GM12891 (cell line): ENCODE measurements at places on chromosomes 4 and X.

DNA sequence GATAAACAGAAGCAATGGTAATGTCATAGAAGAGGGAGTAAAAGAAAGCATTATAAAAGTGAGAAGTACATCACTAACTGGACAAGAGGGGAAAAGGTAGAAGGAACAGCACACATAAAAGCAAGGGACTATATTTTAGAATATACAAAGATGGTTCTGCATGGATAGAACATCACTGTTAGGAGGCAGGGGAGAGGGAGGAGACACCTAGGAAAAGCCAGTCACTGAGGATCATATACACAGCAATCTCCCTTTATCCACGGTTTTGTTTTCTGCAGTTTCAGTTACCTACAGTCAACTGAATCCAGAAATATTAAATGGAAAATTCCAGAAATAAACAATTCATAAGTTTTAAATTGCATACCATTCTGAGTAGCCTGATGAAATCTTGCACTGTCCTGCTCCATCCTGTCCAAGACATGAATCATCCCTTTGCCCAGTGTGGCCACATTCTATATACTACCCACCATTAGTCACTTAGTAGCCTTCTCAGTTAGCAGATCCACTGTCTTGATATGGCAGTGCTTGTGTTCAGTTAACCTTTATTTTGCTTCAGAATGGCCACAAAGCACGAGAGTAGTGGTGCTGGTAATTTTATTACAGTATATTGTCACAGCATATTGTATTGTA is 74.2 kb downstream of the PPA2 start:
- no peak for DNase-seq

DNA sequence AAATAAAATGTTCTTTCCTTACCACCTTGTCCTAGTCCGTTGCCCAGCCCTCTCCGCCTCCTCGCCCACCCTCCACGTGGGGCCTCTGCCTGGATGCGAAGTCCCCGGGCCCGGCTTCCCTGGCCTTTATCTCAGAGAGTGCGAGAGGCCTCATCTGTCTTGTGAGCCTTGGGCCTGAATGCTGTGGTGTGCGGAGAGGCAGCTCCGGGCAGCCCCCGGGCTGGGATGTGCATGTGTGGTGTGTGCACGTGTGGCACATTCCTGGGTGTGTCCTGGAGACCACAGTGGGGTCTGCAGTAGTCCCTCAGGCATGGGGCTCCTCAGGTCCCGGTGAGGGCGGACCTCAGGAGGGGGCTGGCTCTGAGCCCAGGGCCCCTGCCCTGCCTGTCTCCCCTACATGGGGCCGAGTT is 31.4 kb downstream of the DOK7 start:
- DNase-seq = no peak

DNA sequence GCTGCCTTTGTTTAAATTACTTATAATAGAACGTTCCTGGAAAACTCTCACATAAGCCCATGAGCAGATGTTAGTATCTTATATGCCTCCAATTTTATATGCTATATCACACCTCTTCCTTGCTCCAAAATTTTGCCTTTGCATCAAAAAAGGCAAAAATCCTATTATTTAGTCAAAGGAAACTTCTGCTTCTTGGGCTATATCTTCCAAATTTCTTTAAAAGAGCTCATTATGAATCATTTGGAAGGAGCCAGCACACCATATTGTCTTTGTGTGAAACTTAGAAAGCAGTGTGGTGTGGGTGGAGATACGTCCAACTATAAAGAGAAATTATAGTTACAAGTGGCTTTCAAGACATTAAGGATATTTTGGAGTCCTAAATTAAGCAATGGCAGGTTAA is 35.7 kb downstream of the NHS start:
- no peak for DNase-seq

DNA sequence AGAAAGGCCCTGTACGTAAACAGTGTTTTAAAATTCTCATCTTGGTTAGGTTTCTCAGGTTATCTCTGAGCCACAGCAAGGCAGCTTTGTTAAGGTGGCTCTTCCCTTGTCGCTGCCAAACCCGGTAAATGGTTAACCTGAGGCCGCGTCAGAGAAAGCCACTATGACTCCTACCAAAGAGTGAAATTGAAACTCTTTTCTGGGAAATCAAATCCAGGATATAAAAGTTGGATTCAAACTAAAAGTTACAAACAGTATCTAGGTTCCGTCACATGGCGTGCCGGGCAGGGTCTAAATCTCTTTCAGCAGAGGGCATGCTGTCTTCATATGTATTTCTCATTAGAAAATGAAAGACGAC is 433 bp downstream of the MMAA start:
- no peak for DNase-seq

DNA sequence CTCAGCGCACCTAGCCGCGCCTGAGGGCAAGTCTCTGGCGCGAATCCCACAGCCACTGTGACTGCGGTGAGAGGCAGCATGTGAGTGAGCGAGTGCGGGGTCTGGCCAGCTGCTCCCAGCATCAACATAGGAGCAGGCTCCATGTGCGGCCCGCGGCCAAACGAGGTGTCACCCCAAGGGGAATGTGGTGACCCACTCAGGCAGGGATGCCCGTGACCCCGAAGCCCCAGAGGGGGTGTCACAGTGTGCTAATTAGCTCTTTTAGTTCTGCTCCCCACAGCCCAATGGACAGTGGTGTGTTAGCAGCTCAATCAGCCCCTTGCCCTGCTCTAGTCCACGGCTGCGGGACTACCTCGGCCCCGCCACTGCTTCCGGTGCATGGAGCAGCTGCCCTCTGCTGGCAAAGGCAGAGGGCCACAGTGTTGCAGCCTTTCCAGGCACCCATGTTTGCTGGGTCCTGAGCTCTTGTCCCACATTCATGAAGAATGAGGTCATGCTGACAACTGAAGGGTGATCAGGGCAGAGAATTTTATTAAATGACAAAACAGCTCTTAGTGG is 61.4 kb downstream of the AGA start:
- DNase-seq = no peak

GRCh38 chrX:72142794-72143608 is 11.3 kb upstream of the RTL5 start:
- no peak for DNase-seq

DNA sequence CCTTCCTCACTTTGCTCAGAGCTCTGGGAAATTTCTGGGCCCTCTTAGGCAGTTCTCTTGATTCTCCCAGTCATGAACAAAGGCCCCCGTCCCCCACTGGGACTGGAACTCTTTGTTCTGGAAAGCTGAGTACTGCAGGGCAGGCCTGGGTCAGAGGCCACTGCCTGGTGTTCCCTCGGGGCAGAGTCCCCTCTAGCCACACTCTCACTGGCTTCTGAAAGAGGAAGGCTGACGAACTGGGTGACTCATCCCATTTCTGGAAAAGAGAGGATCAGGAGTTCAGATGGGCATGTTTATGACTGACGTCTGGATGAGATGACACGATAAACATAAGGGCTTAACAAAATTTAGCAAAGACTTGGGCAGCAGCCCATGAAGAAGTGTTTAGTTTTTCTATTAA is 47.7 kb downstream of the DDX3X start:
- DNase-seq = no peak

DNA sequence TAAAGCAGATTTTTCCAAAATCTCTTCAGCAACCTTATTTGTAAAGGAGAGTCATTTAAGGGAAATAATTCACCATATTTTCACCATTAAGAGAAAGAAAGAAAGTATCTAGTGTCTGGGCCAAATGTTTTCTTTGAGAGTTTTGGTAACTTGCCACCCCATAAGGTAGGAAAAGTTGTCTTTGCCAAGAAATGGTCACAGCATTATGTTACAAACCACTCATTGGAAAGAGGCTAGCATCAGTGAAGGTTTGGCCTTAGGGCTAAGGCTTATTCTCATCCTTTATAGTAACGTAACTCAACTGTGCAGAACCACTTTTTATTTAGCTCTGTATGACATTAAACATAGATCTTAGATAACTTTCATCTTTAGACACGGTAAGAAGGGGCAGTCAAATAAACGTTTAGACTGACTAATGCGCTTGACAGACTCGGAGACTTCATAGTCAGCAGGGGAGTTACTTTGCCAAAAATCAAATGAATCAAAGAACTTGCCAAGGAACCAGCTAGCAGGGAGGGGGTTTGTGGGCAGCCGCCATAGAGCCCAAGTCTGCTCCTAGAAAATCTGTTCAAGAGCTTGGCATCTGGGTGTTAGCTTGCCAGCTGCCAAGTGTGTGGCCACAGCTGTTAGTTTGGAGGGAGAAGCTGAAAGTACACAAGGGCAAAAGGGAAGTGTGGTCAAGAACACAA is 182.8 kb upstream of the GRID2 start:
- no peak for DNase-seq

GRCh38 chrX:118751950-118752783 is 24.8 kb downstream of the IL13RA1 start:
- DNase-seq = peak; percentile 14

DNA sequence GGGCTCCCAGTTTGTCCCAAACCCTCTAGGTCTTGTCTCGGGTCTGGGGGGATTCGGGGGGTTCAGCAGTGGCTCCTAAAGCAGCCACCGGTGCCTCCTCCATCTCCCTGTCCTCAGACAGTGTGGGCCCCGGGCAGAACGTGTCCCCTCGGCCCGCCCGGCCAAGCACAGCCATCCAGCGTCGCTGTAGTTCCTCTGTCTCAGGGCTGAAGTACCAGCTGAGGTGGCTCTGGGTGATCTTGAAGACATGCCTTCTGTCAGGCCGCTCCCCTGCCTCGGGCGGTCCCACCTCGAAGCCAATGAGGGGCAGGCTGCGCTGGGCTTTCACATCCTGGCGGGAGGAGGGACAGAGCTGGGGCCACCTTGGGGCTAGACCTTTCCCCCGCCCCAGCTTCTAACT is 5.9 kb downstream of the TSR2 start:
- no peak for DNase-seq

DNA sequence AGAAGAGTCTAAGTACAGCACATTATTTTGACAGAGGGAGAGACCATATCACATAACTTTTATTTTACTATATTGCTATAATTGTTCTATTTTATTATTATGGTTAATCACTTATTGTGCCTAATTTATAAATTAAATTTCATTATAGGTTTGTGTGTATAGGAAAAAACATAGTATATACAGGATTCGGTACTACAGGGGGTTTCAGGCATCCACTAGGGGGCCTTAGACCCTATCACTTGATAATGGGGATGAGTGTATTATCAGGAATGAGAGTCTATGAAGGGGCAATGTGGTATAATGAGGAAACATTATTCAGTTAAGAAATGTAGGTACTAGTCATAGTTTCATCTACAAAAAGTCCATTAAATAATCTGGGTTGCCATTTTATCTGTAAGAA is 833.1 kb downstream of the C4orf33 start:
- DNase-seq = no peak

GRCh38 chr4:86847571-86847970 is 1.6 kb downstream of the SLC10A6 start:
- DNase-seq = no peak

GRCh38 chrX:47933946-47934345 is 69.8 kb downstream of the ZNF182 start:
- no peak for DNase-seq

DNA sequence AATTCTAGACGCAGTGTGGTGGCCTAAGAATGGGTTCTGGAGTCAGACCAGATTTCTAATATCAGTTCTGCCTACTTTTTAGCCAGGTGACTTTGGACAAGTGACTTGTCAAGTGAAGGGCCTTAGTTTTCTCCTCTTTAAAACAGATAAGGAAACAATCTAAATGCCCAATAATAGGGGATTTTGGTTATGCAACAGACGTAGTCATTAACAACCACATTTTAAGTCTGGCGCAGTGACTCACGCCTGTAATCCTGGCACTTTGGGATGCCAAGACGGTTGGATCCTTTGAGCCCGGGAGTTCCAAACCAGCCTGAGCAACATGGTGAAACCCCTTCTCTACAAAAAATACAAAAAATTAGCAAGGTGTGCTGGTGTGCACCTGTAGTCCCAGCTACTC is 2.1 kb upstream of the ZMYM3 start:
- no peak for DNase-seq

GRCh38 chr4:7808181-7808580 is 131.5 kb downstream of the AFAP1 start:
- DNase-seq = no peak

DNA sequence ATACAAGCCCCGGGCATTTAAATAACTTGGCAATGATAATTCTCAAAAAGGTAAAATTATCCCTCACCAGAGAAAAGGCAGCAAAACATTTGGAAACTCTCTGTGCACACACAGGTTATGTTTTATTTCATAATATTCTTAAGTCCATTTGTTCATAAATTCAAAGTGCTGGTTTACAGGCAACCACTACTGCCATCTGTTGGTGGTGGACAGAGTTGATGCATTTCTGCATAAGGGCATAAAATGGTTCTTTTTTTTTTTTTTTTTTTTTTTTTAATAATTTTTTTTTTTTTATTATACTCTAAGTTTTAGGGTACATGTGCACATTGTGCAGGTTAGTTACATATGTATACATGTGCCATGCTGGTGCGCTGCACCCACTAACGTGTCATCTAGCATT is 31.5 kb upstream of the IL21 start:
- peak; percentile 12 for DNase-seq

- no peak for DNase-seq
These were observed 394.3 kb upstream of the TRAM1L1 start for GRCh38 chr4:117479673-117480072.
